ENCODE measurements at places on chromosomes 3 and 15.
A peak's percentile ranks its signal among the peaks of the same experiment; 100 is the strongest.

DNA sequence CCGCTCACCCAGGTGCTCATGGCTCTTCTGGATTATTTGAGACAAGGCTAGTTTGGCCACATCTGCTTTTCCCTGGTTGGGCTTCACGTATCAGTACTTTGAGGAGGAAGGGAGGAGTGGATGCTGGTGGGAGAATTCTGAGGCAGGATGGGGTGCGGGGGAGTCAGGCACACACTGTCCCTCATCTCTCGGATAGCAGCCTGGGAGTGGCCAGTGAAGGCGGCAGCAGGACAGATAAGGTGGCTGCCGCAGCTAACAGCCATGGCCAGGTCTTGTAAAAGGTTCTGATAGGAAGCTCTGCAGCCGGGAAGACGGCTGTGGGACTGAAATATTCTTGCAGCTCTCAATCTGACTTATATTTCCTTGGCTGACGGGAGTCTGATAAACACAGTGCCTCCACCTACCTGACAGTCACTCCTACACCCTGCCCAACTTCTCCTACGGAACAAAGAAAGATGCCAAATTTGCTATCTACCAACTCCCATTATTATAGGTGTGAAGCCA lies 87.3 kb downstream of the MESD start:
- no peak for DNase-seq

DNA sequence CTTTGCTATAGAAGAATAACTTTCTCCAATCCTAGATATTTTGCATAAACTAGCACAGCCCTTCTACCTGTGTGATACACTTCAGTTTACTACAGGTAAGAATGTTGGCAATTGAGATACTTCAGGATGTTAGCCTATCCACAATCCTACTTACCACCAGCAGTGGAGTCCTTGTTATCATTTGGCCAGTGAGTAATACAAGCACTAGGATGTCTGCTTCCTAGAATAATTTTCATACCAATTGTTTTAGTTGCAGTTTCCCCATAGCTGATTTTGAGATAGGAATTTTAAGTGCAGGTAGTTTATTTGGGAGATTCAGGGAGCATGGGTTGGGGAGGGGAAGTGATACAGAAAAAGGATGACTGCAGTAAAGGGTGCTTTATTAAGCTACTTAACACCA lies 147.2 kb downstream of the EPHA6 start:
- no peak for DNase-seq

DNA sequence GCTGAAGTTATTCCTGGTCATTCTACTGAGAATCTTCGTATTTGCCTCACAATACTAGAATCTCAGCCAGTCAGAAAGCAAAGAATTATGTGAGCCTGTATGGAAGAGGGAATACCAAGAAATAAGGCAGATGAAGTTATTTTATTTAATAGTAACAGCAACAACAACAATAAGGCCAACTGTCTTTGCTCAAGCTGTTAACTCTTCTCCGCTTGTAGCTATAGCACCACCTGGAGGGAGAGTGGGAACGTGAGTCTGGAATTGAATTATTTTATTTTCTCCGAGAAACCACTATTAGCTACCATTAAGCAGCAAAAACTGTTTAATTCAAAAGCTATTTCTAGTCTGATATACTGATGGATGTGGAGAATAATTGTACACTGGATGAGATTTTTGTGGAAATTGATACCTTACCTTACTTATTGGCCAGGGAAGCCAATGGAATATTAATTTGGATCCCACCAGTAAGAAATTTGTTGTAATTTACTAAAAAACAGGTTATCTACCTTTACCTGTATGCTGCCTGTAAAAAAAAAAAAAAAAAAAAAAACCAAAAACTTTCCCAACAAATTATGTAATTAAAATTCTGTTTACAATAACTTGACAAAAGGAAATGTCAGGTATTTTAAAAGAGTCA lies 50.1 kb downstream of the CALML4 start:
- DNase-seq: peak; percentile 9

DNA sequence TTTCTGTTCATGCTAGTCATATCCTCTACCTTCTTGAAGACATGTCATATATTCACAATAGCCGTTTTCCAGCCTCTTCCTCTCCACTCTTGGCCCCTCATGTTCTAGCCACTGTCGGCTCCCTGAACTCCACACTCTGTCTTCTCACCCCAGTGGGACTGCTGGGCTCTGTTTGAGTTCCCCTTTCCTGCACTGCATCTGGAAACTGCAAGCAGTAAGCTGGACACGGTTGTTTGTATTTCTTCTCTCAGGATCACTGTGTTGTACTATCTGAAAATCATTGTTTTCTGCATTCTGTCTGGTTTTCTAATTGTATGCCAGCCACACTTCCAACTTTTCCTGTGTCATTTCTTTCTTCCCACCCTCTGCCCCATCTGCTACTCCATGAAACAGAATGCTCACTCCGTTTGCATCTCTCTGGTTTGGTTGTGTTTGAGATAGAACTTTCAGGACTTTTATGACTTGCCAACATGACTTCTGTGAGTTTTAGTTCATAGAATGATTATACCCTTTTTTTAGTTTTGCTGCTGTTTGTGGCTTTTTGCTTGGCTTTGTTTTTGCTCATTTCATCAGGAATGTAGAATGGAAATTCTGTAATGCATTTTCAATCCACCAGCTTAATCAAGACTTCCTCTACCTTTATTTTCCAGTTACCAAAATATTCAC lies 192.3 kb downstream of the PLCL2 start:
- DNase-seq: no peak

DNA sequence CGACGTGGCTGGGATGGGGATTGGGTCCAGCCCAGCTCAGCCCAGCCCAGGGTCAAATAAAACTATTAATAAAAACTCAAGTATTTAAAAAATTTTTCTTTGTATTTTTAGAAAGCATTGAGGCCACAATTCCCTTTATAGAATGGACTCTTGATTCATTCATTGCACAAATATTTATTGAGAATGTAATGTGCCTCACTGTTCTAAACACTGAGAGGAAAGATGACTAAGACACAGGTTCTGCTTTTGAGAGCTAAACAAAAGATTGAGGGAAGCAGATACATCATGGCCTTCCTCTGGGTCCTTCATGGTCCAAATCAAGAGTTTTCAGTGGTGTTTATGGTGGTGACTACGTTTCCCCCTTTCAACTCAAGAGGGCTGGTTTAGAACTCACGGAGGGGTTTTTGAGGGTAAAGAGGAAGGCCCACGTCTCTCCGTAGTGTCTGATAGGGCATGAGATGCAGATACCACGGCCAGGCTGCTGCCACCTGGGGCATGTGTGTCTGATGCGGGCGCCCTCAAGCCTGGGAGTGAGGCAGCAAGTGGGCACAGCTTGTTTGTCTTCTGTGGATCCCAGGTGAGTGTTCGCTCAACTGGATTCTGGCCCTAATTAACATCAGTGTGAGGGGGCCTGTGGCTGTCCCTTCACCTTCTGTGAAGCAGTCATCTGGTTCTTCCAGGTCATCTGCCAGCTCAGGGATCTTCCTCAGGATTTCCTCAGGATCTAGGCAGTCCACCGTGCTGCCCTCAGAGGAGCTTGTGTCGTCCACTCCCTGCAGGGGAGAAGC lies 73.5 kb upstream of the SCN5A start:
- no peak for DNase-seq

DNA sequence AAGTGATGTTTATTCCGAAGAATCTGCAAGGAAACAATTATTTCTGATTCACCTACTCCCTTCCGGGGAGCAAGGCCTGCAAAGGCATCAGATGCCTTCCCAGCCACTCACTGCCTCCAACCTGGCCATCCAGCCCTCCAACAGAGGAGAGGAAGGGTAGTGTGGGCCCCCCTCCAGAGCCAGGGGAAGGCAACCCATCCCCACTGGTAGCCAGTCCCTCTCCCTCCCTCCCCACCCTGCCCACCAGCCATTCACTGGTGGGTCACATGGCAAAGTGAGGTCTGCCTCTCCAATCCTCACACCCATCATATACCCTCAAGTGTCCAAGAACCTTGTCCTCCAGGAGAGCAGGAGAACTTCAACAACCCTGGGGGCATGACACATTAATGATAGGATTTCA lies 2.4 kb upstream of the VIPR1 start:
- DNase-seq: no peak

- no peak for DNase-seq
Measured at GRCh38 chr3:11273891-11274291, 1.7 kb downstream of the ATG7 start.

GRCh38 chr3:141881702-141882101 lies 5.3 kb downstream of the ATP1B3 start:
- DNase-seq: no peak

DNA sequence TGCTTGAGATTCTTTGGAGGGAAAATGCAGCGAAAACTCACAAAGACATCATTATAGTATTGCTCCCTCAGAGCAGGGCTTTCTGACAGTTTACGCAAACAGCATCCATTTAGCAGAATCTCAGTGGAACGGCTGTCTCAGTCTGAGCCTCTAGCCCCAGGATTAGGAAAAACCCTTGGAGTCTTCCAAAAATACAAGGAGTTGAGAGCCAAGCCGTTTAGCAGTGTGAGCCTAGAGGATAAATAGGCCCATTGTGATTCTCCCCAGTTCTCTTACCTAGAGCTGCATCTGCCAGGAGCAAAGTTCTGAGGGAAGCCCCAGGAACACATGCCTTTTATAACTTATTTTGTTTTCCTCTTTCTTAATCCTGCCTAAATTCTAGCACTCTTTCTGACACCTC lies 359.6 kb downstream of the NTRK3 start:
- DNase-seq: no peak

DNA sequence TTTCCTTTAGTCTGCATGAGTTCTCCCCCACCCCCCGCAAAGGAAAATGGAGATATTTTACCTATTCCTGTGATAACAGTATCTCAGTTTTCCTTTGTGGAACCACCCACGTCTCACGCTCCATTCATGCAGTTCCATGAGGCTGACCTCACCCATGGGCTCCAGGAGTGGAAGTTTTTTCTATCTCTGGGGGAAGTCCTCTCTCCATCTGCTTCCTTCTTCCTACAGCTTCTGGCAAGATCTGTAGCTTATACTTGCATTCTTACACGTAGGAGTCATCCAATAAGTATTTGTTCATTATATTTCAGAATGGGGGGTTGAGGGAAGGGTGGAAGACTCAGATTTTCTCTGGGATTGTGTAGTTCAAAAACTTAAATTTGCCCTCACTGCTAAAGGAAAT lies 5.8 kb upstream of the GLCE start:
- no peak for DNase-seq

DNA sequence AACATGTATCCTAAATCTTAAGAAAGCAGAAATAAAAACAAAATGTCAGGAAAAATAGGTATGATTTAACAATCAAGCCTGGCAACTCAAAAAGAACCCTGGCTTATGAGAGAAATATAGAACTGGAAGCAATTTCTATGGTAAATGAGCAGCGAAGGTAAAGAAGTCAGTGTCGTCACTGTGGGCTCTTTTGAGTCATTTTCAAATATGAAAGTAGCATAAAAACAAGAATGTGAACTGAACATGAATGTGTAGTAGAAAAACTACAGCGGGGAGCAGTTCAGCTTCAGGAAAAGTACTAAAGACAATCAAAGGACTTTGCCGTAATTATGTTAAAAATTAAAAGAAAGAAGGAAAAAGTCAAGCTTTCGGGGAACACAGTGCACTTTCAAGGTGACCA lies 17.5 kb downstream of the LSG1 start:
- no peak for DNase-seq

DNA sequence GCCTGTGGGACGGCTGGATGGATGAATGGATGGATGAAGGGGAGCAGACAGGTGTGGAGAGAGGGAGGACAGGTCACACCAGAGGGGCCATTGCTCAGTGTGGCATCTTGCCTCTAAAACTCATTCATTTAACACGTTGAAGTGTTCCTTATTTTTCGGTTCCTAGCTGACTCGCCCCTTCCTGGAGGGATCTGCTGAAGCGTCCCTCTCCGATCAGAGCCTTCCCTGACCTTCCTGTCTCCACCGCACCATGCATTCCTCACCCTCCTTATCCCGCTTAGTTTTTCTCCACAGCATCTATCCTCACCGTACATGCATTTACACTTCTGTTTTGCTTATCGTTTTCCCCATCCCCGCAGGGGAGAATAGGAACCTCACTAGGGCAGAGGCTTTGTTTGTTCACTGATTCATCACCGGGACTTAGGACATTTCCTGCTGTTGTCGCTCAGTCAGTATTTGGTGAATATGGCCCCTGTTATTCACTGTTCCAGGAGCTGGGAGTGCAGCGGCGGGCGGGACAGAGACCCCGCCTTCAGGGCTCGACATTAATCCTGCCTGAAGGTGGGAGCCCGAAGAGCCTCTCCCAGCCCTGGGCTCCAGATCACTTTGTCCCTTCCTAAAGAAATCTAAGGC lies 32.0 kb downstream of the FOXL2 start:
- no peak for DNase-seq

DNA sequence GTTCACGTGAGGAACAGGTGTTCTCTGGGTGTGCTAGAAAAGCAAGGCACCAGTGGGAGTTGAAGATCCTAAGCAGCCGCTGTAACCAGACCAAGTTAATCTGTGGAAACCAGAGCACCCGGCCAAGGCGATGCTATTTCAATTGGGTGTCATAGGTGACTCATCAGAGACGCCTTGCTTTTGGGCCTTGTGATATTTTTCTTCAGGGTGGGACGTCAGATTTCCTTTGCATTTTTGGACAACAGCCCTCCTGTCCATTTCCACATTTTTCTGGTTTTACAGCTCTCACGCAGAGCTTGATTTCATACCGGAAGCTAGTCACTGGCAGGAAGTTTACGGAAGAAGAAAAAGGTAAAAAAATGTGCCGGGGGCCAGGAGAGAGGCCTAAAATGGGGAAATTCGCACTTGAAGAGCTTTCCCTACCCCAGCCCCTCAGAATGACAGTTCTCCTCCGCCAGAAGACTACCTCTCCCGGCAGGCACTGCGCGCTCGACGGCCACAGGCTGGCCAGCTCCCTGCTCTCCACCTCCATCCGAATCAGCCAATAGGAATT lies 471 bp upstream of the KBTBD8 start:
- DNase-seq: peak; percentile 95

- DNase-seq: no peak
Measured at GRCh38 chr3:13124631-13125030, 51.4 kb upstream of the IQSEC1 start.

- DNase-seq: no peak
Measured at GRCh38 chr3:104514371-104514770, 852.3 kb upstream of the ALCAM start.

GRCh38 chr3:186094271-186094670 lies 14.6 kb downstream of the ETV5 start:
- DNase-seq: no peak

DNA sequence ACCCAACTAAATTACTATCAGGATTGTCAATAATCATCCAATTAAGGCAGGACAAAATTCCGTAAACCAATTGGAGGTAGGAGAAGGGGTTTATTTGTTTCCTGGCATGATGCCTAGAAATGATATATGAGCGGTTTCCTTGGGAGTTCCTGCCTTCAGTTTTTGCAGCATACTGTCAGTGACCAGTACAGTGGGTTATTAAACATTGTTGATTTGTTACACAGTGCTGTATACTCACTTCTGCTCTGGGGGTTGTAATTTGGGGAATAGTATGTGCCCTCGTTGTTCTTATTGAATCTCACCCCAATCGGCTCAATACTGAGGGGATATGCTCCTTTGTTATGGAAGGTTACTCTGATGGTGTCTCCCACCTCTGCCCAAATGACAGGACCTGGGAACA lies 22.2 kb downstream of the CP start:
- no peak for DNase-seq
